ENCODE measurements at places on chromosomes 2 and 18.

DNA sequence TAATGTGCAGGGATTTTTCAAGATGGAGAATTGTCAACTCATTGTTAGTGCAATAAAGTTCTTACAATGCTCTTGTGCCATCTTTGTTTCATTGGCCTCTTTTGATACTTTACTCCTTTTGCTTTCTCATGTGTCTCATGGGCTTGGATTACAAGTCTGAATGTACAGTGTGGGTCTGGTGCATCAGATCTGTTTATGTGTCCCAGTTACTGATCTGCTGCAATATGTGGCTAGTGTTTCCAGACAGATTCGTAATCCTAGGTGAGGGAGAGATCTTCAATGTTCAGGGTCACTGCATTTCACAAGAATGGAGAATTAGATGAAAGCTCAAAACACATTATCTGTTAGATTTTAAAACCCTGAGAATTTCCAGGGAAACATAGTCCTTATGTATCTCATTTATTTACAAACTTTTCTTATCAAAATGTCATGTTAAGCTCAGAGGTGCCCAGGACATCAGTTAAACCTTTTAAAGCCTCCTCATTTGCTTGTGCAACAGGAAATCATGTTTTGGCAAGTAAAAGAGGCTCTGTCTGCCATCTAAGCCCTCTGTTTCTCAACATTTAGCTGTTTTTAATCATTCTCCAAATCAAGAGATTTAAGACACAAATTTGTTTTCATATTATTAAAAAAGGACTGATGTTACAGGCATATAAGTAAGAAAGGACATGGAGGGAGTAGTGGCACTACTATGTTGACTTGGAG lies 108.1 kb downstream of the NUP35 start:
- no peak for DNase-seq

DNA sequence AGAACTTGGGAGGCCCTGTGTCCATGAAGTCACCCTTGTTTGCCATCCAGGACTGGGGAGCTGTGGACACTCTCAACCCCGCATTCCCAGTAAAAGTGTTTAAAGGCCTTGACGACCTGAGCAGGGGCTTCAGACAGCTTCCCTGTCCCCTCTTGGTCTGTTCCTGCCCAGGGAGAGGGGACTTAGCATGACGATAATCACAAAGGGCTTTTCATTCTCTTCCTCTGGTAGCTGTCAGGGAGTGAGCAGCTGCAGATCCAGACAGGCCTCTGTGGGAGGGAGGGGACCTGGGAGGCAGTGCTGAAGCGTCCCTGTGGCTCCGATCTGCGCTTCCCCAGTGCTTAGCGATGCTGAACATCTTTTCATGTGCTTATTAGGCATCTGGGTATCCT lies 77.8 kb upstream of the HS6ST1 start:
- no peak for DNase-seq

DNA sequence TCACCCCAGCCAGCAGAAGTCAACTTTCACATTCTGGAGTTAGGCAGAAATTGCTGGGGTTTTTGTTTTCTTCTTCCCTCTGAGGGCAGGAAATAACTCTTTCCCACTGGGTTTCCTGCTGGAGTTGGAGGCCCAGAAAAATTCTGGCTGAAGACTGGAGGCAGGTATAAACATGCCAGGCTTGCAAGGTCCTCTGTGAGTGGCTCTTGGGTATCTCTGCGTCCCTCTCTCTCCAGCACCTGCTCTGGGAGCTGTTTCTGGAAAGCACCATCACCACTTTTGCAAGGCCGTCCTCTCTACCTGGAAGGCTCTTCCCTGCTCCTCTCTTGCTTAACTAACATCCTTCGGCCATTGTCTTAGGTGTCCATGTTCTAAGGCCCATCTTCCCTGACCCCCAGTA lies 91.0 kb downstream of the MCFD2 start:
- DNase-seq = no peak

- no peak for DNase-seq
Measured at GRCh38 chr2:205370726-205371125, 311.6 kb upstream of the NRP2 start.

GRCh38 chr2:8611246-8611645 lies 70.6 kb upstream of the ID2 start:
- DNase-seq = no peak

Measured in kidney glomerular epithelial cell (primary cell).